ENCODE measurements at places on chromosomes 12 and 14.

DNA sequence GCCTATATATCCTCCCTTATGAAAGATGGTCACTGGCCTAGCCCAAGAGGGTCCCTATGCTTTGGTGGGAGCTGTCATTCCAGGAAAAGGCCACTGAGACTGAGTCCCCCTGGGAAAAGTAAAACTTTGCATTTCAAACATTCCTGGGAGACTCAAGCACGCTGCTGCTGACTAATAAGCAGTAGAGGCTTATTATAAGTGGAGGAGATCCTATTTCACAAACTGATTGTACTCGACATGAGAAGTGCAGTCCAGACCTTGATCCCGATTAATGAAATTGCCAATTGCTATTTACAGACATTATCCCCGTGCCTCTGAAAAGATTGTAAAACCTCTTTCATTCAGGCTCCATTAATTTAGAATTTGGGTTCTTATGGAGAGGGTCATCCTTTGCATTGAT, 96.6 kb downstream of the EMP1 start:
- DNase-seq = no peak

DNA sequence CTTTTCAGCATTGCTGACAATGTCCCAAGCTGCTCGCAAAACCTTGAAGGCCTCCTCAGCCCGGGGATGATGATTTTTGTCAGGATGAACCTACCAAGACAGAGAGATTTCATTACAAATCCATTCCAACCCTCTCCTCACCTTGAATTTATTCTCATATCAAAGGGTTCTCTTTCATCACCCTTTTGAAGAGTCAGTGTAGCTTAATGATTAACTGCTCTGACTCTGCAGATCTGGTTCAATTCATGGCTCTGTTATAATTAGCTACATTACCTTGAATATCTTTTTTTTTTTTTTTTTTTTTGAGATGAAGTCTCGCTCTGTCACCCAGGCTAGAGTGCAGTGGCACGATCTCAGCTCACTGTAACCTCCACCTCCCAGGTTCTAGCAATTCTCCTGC, 5.6 kb downstream of the ORMDL2 start:
- no peak for DNase-seq

DNA sequence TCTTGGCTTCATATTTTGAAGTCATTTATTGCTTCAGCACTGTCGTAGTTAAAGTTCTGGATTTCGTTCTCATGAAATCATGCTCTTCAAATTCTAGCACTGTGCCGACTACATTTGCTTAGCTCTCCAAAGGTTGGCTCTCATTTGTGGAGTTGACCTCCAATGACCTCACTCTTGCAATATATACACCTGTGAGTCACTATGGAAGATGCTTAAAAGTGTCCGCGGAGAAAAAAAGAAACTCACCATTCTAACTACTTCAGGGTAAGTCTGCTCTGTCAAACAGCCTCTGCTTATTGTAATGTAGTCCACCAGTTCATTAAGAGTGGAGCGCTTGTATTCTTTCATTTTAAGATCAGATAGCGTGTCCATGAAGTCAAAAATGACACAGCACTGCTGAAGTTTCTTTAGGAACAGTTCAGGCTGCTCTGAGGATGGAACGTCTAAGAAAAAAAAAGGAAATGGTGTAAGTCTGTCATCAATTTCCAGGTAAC, 89.7 kb downstream of the PPP2R5E start:
- no peak for DNase-seq

GRCh38 chr12:92593734-92594402, 108.9 kb upstream of the PLEKHG7 start:
- no peak for DNase-seq

- no peak for DNase-seq
Measured at GRCh38 chr14:64556526-64556925, 6.8 kb downstream of the PPP1R36 start.
